ENCODE measurements at places on chromosomes 13 and 19.

GRCh38 chr19:13149628-13150186 is 468 bp downstream of the STX10 start:
- peak; percentile 57 for DNase-seq

GRCh38 chr19:55398200-55398925 is 9.2 kb downstream of the UBE2S start:
- DNase-seq, result no peak

DNA sequence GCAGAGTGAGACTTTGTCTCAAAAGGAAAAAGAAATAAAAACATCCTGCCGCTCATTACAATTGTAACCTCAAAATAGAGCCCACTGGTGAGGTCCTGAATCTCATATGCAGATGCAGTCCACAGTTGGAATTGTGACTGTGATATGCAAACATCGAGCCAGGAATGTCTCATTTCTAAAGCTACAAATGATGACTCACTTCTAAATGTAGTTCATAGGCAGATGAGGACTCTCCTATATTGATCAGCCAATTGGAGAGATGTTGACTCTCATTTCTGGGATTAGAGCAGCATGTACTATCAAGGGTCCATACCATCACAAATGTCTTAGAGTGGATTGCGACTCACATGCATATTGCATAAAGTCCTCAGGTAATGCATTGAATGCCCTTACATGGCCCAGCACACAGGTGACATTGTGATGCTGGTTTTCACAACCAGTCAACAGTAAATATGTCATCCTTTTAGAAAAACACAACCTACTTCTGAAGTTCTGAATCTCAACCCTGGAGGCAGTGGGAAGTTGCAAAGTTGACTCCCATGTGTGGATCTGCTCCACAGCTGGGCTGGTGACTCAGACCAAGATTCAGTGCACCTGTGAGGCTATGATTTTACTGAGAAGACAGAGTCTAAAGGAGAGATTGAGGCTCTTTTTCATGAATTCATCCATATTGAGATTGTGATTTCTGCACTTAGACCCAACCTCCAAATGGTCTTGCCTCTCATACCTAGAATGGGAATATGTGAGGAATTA is 16.9 kb upstream of the ZNF254 start:
- no peak for DNase-seq

- no peak for DNase-seq
These were observed 1.6 kb downstream of the TNFSF9 start for GRCh38 chr19:6532244-6532999.

DNA sequence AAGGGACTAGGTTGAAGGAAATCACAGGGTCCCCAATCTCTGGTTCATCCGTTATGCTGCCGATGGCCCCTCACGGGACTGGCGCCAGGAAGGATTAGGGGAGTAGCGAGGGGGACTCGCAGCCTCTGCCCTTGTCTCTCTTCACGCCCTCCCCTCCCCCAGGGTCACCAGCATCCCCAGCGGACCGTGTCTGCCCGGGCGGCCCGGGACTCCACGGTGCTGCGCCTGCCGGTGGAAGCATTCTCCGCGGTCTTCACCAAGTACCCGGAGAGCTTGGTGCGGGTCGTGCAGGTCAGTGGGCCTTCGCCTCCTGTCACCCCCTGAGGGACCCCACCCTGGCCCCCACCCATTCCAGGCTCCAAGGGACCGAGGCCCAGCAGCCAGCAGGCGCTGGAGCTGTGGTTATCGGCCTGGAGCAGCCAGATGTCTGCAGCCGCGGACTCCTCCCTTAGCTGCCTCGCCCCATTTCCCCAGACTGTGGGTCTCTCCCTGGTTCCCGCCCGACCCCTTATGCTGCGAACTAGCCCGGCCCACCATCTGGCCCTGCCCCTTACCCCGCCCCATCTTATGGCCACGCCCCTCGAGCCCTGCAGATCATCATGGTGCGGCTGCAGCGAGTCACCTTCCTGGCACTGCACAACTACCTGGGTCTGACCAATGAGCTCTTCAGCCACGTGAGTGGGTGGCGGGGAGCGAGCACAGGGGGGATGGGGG is 5.4 kb downstream of the PNPLA6 start:
- no peak for DNase-seq

GRCh38 chr13:27403727-27404385 is 20.6 kb upstream of the GTF3A start:
- no peak for DNase-seq

- DNase-seq, result no peak
These were observed 34.1 kb downstream of the DLEU7 start for GRCh38 chr13:50809133-50810090.

All from activated CD4-positive, CD25-positive, alpha-beta regulatory T cell treated with anti-CD3 and anti-CD28 coated beads, Interleukin-2, amount 50 U/mL, for 72 hours (primary cell).